ENCODE measurements at places on chromosomes 2 and 18.

DNA sequence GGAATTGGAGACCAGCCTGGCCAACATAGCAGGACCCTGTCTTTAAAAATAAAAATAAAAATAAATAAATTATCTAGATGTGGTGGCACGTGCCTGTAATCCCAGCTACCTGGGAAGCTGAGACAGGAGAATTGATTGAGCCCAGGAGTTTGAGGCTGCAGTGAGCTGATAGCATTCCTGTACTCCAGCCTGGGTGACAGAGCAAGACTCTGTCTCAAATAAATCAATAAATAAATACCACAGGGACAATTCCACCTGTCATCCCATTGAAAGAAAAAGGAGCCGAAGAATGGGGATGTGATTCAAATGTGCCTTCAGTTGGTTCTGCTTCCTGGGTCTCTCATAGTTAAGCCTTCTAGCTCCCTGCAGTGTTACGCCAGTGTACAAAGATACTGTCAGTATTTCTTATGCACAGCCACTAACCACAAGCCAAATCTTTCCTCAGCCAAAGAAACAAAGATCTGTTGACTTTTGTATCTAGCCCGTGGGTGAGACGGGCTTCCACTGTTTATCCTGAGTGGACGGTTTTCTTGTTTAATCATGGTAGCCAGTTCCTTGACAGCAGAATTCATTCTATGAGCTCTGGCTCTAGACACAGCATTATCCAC lies 12.6 kb downstream of the LGALSL start:
- DNase-seq: no peak

DNA sequence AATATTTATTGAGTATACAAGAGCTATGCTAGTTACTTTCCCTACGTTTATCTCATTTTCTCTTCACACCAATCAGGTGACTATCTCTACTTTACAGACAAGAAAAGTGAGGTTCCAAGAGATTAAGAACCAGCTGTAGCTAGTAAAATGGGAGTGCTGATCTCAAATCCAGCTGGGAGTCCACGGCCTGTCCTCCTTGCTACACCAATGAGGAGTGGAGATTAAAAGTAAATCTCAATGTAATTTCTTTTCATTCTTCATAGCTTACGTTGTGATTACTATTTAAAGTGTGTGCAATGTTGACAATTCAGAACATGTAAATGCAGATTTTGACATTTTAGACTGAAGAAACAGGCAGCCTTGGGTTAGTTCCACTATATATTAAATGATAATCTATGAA lies 53.9 kb upstream of the NRP2 start:
- no peak for DNase-seq

DNA sequence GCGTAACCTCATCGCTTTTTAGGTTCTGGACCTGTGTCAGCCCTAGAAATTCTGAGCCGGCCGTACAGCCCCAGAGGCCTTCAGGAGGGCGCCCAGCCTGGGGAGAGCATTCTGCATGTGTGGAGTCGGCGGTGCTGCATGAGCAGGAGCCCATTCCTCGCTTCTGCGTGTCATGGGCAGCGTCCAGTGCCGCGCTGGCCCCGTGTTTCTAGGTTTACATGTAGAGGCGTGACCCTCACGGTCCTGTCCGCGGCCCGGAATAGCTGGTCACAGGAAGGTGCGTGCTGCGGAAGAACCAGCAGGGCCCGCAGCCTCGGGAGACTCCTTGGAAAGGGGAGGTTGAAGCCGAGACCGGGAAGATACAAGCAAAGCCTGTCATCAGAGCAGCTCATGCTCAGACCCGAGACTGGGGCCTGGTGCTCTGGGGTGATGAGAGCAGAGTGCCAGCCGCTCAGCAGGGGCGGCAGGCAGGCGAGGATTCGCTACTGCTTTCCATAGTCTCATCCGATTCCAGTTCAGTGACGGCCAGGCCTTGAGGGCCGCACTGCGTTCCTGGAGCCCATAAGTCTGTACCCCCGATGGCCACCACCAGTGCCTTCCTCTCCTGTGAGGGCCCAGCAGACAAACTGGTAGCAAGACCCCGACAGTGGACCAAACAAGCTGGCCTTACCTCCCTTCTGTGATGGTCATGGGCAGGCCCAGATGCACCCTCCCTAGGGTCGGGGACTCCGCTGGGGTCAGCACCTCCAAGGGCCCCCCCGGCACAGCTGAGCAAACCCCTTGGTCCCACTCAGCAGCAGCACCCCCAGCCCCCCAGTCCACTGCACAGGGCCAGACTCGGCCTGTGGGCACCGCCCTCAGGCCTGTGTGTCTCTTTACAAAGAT lies 15.6 kb upstream of the NFATC1 start:
- no peak for DNase-seq

GRCh38 chr2:34332813-34333212 lies 733.7 kb upstream of the FAM98A start:
- DNase-seq: no peak

- DNase-seq: no peak
Measured at GRCh38 chr2:144027593-144027992, 492.3 kb downstream of the ZEB2 start.

DNA sequence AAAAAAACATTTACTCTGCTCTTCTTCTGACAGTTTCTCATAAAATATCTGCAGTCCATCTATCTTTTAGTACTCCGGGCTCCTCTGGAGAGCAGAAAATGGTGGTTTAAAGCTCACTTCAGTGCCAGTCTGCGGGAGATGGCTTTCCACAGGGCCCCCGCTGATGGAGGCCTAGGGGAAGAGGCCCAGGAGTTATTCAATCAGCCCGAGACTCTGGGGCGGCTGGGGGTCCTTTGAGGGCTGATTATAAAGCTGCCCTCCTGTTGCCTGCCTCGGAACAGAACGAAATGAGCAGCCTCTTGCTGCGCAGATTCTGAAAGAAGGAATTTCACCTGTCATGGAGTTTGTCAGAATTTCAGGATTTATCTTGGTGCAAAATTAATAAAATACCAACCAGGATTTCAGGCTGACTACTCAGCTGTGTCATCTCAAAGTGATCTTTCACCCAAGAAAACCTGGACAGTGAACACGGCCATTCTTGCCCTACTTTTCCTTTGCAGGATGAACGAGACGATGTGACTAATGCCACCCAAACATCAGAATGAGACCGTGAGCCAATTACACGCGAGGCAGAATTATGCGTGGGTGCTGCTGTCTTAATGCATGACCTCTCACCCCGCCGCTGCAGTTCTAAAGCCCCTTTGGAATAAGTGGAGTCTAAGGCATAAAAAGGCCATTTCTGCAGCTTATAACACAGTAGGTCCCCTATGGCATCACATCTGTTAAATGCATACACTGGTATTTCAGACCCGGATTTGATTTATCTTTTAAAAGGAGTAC lies 273.8 kb downstream of the ZNF521 start:
- DNase-seq: no peak

DNA sequence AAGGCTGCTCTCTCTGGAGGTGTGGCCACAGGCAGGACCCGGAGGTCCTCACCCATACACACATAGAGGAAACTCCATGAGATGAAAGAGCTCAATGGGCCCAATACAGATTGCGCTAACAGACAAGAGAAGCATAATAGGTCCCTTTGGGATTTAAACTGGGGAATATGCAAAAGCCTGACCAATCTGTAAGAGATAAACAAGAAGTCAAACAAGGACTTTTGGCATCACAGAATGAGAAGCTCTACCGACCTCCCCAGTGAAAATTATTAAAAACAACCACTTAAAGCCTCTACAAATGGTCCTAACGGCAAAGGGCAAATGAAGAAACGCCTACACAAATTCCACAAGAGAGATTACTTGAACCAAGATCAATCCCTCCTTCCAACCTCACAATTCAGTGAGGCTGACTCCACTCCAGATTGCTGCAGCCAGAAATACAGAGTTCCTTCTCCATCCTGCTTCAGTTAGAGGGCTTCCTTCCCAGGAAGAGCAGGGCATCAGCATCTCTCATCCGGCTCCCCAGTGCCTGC lies 10.8 kb downstream of the IWS1 start:
- no peak for DNase-seq

DNA sequence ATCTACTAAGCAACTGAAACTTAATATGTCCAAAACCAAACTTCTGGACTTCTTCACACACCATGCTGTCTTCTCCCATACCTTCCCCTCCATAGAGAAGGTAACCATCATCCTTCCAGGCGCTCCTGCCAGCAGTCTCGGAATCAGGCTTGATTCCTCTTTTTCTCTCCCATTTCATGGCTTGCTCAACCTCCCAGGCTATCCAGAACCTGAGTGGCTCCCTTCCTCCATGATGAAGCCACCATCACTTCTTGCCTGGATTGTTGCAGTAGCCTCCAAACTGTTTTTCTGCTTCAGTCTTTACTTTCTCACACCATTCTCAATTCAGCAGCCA lies 40.1 kb upstream of the NDUFV2 start:
- DNase-seq: no peak

GRCh38 chr2:121065239-121065638 lies 219.8 kb downstream of the TFCP2L1 start:
- no peak for DNase-seq

GRCh38 chr2:35873921-35874320 lies 481.7 kb upstream of the CRIM1 start:
- DNase-seq: no peak

GRCh38 chr2:174176898-174177297 lies 71.4 kb downstream of the OLA1 start:
- DNase-seq: no peak

- no peak for DNase-seq
Measured at GRCh38 chr2:38409156-38410102, 32.4 kb upstream of the ATL2 start.

DNA sequence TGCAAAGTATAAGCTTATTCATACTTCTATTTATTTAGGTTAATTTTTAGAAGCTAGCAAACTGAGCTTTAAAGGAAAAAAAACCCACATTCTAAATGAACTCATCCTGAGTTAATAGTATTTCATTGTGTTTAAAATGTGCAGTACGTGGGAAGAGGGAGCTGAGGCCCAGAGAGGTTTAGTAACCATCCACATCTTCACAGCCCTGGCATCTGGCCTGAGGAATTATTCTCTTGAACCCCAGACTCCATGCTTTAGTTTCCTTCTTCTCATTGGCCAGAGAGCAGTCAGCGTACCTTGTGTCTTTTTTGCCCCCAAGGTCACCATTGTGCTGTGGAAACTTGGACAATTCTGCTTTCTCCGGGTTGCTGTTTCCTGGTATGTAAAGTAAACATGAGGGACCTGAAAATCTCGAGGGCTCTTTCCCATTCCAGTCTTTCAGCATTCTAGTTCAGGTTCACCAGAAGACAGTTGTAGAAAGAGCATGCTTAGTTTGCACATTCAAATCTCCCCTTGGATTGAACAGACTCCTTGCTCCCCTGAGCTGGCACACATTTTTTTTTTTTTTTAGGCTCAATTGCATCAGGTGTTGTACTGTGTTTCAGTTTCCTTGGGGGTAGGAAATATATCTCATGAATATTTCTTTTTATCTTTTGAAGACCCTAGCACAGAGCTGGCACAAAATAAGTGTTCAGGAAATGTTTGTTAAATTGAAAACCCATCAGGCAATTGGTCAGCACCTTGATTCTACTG lies 81.4 kb downstream of the MYCN start:
- no peak for DNase-seq

DNA sequence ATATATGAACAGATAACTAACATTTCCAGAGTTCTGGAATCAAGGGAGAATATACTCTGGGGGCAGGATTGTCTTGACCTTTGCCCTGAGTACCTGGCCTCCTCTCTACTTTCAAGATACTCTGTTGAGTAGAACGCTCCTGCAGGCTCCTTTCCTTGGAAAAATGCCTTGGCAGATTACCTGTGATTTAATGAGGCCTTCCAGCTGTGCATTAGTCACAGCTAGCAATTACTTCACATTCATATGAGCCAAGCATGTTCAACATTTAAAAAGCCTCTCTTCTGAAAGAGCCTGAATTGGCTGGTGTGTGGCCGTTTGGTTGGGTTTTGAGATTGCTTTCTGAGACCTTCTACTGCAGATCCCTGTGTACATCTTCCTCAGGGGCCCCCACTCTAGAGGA lies 142.2 kb downstream of the PLCL1 start:
- DNase-seq: no peak

DNA sequence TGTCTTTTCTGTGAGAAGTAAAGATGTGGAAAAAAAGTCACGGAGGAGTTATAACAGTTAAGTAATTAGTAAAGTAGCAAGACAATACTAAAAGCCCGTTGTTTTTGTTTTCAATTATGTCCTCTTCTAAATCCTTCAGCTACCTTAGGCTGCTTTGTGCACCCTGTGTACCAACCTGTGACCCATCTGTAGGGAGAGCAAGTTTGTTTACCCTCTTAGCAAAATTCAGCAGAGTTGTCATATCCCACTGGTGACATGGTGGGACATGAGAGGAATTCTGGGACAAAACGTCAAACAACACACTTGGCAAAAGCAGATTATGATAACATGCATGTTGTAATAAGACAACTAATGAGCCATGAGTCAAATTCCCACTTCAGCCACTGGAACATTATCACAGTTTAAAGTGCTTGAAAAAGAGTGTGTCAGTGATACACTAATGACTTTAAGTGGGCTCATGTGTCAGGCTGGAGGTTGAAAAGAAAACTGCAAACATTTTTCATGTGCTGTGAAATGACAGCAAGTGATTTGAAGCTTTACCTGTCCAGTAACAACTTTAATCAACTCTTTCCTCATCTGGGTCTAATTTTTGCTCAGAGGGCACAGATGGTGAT lies 392.8 kb upstream of the ACVR2A start:
- no peak for DNase-seq

Data from left forelimb (tissue), 1 donor.